ENCODE measurements at places on chromosomes 1 and 21.

GRCh38 chr1:28779751-28780408 is 32.1 kb upstream of the OPRD1 start:
- no peak for DNase-seq

DNA sequence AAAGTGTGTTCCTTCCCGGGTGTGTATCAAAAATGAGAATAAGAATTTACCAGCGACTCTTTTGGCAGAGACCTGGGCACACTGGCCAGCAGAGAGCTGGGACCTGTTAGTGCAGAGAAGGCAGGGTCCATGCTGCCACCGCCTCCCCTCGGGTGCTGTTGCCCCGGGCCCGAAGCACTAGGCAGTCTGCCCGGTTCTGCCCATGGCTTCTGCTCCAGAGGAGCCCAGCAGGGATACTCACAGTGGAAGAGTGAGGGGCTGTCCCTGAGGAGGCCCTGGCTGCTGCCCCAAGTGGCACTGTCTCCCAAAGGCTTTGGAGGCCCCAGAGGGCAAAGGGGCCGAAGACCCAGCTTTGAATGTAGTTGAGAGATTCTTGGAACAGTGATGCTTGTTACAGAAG is 80.5 kb downstream of the MIS18A start:
- DNase-seq: no peak

- DNase-seq: no peak
These were observed 94.8 kb downstream of the DSCAM start for GRCh38 chr21:40752125-40752524.

DNA sequence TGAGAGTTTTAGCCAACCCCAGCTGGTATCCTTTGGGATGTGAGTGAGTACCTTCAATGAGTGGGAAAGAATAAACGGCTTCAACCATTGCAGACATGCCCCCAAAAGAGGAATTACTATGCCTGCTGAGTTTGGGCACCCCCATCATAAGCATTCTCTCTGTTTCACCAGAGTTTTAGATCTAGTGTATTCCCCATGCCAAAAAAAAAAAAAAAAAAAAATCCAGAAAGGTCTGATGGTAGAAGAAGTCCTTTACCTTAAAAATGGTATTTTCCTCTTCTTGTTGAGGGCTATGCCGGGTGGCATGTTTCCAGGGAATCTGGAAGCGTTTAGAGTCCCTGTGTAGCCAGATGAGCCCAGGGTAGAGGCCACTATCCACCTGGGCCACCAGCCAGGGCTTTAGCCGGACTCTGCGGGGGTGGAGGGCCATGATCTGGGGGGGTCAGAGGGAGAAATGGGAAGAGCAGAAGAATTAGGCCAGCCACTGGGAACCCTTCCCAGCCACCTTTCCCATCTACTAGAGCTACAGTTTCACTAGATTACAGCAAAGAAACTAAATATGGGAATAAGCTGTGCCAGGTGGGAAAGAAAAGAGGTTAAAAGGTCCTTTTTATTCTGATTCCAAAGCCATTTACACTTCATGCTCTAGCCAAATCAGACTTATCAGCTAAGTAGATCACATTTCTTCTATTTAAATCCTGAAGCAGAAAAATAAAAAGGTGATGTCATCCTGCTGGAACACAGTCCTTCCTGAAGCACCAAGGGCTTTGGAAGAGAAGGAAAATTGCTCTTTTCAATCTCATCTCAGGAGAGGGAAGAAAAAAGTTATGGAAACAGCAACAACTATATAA is 4.7 kb downstream of the IRF6 start:
- DNase-seq: no peak

DNA sequence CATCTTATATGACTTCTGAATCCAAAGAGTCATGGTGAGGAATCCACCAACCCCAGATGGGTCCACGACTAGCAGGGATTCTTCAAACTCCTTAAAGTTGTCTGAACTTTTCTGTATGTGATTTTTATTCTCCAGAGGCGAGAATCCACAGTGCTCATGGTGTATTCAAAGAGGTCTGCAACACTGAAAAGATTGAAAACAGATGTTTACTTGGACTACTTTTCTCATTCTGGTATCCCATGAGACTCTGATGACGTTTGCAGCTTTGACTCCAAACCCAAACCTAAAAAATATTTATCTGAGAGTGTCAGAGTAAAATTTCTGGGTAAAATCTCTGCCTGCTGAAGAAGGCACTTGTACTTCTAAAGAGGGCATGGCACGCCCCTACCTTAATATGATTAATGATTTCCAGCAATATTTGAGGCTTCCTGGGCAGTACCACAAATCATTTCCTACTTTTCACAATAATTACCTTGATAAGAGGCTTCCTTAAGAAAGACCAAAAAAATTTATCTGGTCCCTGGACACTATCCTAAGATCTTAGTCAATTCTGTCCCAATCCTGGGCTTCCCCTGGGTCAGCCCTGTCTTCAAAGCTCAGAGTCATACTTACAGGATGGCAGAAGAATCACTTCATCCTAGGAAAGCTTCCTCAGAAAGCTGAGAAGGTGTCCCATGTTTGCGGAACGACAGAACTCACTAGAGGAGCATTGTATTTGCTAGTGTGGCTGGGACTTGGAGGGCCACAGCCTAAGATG is 76.5 kb upstream of the MAP10 start:
- DNase-seq: no peak

GRCh38 chr1:53319296-53320101 is 8.4 kb downstream of the LRP8 start:
- no peak for DNase-seq

GRCh38 chr1:156804572-156805243 is 11.9 kb downstream of the SH2D2A start:
- DNase-seq: no peak

GRCh38 chr1:186615332-186615731 is 64.9 kb downstream of the PTGS2 start:
- no peak for DNase-seq

DNA sequence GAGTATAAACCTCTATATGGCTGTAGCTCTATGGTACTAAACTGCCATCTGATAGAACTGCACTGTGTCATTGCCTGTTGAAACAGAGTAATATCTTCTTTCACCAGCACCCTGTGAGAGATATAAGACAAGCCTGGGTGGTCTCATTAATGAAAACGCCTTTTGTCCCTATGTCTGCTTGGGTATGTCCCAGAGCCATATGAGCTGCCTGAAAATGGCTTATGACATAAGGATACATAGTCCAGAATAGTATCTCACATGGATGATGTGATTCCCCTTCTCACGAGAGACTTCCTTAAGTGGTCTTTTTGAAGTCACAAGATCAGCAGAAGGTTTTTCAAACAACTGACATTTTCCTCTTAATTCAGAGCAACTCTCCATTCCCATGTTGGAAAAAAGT is 7.3 kb upstream of the TMCC2 start:
- DNase-seq: no peak

All from stimulated activated CD4-positive, alpha-beta T cell treated with anti-CD3 and anti-CD28 coated beads, Interleukin-15, amount 100 ng/mL, for 24 hours (primary cell).